Activated naive CD8-positive, alpha-beta T cell treated with anti-CD3 and anti-CD28 coated beads, Interleukin-2, amount 50 U/mL, for 16 hours (primary cell): ENCODE measurements at places on chromosomes 7 and 10.

DNA sequence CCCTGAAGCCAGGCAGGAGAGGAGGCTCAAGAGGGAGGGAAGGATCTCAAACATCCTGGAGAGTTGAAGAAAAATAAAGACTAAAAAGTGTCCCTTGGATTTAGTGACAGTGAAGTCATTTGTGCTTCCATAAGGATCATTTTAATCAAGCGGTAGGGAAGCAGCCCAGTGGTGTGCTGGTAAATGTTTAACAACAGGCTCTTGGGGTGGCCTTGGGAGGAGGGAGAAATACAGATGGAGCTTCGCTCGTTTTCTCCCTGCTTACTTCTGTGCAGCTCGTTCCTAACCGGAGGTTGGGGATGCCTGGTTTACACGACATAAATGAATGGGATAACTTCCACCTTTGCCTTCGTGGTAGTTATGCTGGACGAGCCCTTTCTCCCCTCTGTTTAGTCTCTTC is 140.0 kb downstream of the CAMK1D start:
- no peak for DNase-seq

DNA sequence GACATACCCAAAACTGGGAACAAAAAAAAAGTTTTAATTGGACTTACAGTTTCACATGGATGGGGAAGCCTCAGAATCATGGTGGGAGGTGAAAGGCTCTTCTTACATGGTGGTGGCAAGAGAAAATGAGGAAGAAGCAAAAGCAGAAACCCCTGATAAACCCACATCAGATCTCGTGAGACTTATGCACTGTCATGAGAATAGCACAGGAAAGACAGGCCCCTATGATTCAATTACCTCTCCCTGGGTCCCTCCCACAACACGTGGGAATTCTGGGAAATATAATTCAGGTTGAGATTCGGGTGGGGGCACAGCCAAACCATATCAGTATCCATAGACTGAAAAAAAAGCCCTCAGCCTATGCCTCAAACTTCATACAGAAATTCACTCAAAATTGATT is 647.2 kb downstream of the GRID1 start:
- DNase-seq = no peak

- no peak for DNase-seq
Observed at GRCh38 chr7:8362723-8363369, 70.6 kb upstream of the NXPH1 start.

GRCh38 chr10:77348082-77348481 is 289.5 kb downstream of the KCNMA1 start:
- DNase-seq = no peak

GRCh38 chr7:50687575-50688225 is 95.0 kb downstream of the GRB10 start:
- DNase-seq = no peak

GRCh38 chr10:104100795-104101194 is 15.1 kb upstream of the COL17A1 start:
- no peak for DNase-seq

DNA sequence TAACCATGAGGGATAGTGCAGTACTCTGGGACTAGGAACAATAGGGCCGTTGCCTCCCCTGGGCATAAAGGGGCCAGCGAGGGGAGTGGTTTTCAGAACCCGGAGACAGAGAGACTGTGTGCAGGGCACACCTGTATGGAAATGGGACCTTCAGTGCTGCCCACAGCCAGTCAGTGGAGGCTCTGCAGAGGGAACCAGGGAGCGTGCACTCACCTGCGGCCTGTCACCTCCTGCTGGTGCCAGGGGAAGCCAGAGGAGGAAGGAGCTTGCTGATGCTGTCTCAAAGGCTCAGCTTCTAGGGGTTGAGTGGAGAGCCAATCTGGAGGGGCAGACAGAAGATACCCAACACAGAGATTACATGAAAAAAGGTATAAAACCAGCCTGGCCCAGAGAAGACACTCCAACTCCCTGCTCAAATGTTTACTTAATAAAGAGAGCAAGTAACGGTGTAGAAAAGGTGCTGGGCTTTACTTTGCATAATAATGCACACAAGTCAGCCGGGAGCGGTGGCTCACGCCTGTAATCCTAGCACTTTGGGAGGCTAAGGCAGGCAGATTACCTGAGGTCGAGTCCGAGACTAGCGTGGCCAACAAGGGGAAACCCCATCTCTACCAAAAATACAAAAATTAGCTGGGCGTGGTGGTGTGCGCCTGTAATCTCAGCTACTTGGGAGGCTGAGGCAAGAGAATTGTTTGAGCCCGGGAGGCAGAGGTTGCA is 35.5 kb upstream of the WAPL start:
- DNase-seq = no peak

- DNase-seq = no peak
Observed at GRCh38 chr7:18513343-18513742, 17.8 kb downstream of the HDAC9 start.

DNA sequence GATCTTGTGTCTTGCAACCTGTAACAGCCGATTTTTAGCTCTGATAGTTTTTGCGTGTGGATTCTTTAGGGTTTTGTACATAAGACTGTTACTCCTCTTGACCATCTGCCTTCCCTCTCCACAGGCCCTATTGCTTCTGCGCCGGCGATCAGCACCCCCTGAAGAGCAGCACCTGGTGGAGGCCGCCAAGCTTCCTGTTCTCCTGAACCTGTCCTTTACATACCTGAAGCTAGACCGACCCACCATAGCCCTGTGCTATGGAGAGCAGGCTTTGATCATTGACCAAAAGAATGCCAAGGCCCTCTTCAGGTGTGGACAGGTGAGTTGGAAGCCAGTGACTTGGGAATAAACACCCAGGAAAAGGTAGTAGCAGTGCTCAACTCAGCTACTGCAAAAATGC is 12.6 kb downstream of the FKBP6 start:
- no peak for DNase-seq

DNA sequence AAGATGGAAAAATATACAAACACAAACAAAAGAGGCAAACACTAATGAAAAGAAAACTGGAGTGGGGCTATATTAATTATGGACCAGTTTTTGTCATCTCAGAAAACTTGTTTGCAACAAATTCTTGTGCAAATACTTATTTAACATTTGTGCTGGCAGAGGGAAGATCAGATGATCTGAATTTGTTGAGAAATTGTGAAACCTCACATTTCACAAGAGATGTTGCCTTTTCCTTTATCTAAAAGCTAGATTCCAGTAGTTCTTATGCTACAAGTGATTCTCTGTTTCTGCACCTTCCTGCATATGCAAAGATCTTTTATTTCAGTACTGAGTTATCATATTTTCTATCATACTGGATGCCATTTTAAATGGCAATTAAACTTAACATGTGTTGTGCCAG is 320.7 kb downstream of the SUGCT start:
- DNase-seq = no peak

- DNase-seq = no peak
Observed at GRCh38 chr10:75375838-75376237, 25.7 kb downstream of the ZNF503 start.

DNA sequence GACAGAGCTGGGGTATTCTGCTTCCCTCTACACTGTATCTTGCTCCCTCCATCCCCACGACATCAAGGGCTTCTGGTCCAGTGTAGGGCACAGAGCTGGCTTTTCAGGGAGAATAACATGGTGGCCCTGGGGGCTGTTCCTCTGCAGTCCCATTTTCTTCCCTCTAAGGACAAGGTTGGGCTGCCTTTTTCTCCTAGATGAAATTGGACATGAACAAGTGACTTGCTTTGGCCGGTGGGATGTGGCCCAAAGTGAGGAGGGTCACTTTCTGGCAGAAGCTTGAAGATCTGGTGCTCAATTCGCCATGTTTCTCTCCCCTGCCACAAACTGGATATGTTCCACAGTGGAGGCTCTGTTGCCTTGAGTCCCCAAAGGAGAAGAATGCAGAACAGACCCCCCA is 235.7 kb downstream of the EMX2 start:
- no peak for DNase-seq

DNA sequence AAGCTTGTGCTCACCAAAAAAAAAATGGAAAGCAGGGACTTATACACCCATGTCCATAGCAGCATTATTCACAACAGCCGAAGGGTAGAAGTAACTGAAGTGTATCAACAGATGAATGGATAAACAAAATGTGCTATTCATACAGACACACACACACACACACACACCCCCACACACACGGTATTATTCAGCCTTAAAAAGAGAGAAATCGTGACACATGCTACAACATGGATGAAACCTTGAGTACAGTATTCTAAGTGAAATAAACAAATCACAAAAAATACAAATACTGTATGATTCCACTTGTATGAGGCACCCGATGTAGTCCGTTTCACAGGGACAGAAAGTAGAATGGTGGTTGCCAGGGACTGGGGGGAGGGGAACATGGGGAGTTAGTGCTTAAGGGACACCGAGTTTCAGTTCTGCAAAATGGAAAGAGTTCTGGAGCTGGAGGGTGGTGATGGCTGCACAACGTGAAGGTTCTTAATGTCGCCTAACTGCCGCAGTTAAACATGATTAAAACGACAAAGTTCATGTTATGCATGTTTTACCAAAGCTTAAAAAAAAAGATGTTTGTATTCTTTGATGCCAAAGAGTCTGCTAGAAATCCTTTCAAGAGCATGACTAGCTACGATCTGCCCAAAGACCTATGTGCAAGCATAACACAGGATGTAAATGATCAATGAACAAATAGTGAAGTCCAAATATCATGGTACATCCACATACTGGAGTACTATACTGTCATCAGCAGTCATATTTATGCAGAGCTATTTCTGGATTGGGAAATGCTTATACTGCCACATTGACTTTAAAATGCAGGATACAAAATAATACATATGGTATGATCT is 7.2 kb downstream of the TNS3 start:
- no peak for DNase-seq

- no peak for DNase-seq
Observed at GRCh38 chr10:51215951-51216834, 141.9 kb downstream of the PRKG1 start.

- DNase-seq = no peak
Observed at GRCh38 chr7:121329191-121330052, 622 bp downstream of the WNT16 start.

DNA sequence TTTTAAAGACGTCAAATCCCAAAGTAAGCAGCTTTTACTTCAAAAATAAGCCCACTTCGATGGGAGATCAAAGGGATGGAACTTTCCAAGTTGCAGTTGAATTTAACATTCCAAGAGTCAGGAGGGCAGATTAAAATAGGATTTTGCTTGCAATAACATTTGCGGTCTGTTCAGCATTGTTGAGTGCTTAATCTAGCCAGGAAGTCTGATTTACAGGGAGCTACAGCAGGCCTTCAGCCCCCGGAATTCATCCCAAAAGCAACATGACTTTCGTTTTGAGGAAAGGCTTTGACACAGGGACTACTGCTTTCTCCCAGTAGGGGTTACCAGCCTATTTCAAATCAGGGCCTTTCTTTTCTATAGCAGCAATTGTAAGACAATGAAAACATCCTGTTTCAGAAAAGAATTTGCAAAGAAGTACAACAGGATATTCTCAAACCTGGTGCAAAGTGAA is 279.6 kb upstream of the PITRM1 start:
- DNase-seq = no peak

- DNase-seq = no peak
Observed at GRCh38 chr7:27418541-27418940, 175.9 kb downstream of the EVX1 start.

GRCh38 chr7:43639858-43640491 is 57.1 kb downstream of the STK17A start:
- DNase-seq = no peak

GRCh38 chr10:62188021-62188616 is 80.5 kb downstream of the RTKN2 start:
- DNase-seq = no peak

- no peak for DNase-seq
Observed at GRCh38 chr10:34862892-34863291, 47.8 kb upstream of the PARD3 start.

GRCh38 chr10:89838044-89838615 is 136.7 kb downstream of the KIF20B start:
- DNase-seq = no peak

- DNase-seq = no peak
Observed at GRCh38 chr7:98110249-98111022, 3.8 kb downstream of the LMTK2 start.

DNA sequence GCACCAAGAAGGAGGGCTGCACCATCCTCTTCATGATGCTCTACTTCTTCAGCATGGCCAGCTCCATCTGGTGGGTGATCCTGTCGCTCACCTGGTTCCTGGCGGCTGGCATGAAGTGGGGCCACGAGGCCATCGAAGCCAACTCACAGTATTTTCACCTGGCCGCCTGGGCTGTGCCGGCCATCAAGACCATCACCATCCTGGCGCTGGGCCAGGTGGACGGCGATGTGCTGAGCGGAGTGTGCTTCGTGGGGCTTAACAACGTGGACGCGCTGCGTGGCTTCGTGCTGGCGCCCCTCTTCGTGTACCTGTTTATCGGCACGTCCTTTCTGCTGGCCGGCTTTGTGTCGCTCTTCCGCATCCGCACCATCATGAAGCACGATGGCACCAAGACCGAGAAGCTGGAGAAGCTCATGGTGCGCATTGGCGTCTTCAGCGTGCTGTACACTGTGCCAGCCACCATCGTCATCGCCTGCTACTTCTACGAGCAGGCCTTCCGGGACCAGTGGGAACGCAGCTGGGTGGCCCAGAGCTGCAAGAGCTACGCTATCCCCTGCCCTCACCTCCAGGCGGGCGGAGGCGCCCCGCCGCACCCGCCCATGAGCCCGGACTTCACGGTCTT is 1.9 kb downstream of the FZD1 start:
- DNase-seq = no peak

- no peak for DNase-seq
Observed at GRCh38 chr10:50538555-50539398, 85.0 kb downstream of the SGMS1 start.

DNA sequence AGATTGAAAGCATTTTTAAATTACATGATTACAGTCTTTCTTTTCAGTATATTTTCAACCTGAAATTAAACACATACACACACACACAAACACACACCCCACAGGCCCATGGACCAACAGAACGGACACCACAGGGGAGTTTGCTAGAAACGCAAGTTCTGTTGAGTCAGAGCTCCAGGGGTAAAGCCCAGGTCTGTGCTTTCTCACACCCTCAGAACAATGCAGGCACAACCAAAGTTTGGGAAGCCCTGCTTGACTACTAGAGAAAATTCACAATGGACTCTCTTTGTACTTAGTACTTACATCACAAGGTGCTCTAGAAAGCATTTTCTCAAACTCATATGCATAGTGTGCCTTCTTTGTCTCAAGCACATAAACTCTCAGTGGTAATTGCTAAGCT is 704.0 kb upstream of the IGFBP3 start:
- no peak for DNase-seq
